ENCODE measurements at places on chromosomes 1 and 21.

DNA sequence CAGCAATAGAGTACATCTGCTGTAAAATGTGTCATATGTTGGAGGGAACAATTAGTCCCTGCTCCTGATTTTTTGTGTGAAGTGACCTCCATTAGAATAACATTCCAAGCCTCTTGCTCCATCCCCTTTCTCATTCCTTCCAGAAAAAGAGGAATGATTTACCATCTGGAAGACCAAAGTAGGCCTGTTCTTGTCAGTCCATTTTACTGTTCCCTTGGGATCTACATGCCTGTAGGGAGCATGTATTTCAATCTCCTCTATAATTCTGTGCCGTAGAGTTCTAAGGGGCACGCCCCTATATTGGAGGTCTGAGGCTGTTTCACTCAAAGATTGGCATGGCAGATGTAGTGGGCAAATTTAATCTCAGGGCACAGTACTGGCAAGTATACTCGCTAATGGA is 48.8 kb upstream of the MAN1A2 start:
- no peak for DNase-seq

DNA sequence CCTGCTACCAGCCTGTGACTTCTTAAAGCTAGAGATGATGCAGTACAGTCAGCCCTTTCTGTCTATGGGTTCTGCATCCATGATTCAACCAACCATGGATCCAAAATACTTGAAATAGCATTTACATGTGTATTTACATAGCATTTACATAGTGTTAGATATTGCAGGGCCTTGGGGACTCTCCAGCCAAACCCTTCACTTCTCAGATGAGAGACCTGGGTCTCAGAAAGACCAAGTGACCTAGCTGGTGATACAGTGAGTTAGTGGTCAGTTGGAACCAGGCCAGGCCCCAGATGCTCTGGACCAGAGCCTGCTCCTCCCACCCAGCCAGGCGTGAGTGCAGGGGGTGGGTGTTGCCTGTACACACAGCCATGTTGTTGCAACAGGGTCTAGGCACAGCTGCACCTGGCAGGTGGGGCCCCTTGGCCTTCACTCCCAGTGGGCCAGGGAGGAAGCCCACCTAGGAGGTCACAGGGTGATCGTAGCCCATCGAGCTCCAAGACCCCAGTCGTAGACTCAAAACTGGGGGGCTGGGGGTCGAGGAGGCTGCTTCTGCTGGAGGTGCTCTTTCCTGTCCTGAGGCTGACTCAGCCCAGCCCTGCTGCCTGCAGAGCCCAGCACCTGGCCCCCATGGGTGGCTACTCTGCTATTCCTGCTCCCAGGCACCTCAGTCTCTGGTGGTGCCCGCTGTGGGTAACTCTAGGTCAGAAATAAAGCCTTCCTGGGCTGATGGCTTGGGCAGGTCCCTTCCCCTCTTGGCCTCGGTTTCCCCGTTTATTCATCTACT is 7.7 kb downstream of the TMEM61 start:
- no peak for DNase-seq

GRCh38 chr1:6624710-6625583 is at the start of gene THAP3:
TSS of gene THAP3 (plus strand) at chr1:6624868. CDS start at chr1:6625219, 351 bp downstream.
- DNase-seq = peak; percentile 88

GRCh38 chr1:241485554-241485992 is 34.0 kb downstream of the FH start:
- DNase-seq = no peak

DNA sequence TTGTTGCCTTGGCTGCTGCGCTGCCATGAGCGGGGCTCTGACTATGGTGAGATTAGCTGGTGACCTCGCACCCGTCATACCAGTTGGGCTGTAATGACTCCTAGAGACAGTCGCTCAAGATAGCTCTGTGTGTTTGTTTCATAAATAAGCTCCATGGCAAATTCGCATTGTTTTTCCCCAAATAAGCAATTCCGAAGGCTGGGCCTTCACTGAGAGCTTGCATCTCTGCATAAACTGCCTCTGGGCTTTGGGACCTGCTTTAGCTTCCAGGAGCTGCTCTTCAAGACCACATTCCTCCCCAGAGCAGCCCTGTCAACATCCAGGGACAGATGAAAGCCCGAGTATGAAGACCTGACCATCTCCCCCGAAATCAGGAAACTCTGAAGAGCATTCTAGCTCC is 40.7 kb upstream of the SCCPDH start:
- DNase-seq = no peak
